ENCODE measurements at places on chromosomes 12 and 14. TPM values are rescaled to one million over a fixed set of nuclear protein-coding genes. Genes with fewer than 3 reads are reported as not detected.
A peak's percentile ranks its signal among the peaks of the same experiment; 100 is the strongest.

- peak; percentile 75 for DNase-seq
Measured at GRCh38 chr14:106694638-106695393, 1168.4 kb downstream of the TMEM121 start.

DNA sequence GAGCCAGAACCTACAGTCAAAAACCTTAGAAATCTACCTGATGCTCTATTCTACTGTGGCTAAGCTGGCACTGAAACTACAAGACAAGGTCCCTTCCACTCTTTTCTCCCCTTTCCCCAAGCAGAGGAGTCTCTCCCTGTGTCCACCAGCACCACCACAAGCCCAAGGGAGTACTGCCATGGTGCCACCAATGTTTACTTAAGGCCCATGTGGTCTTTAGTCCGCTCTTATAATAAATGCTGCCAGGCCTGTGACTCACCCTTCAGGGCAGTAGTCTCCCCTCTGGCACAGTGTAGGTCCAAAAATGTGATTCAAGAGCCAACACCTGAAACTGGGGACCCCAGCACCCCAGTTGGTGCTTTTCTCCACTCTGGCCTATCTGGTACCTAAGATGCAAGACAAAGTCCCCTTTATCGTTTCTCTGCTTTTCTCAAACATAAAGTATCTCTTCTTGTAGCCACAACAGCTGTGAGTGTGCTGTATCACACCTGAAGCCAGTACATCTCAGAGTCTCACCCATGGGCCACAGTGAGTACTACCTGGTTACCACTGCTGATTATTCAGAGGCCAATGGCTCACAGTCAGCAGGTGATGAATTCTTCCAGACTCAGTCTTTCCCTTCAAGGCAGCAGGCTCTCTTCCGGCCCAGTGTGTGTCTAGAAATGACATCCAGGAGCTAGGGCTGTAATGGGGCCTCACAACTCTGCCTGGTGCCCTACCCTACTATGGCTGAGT, 29.3 kb downstream of the SLC38A2 start:
- DNase-seq, result no peak

GRCh38 chr12:107736914-107737313, 24.0 kb downstream of the PRDM4 start:
- no peak for DNase-seq

DNA sequence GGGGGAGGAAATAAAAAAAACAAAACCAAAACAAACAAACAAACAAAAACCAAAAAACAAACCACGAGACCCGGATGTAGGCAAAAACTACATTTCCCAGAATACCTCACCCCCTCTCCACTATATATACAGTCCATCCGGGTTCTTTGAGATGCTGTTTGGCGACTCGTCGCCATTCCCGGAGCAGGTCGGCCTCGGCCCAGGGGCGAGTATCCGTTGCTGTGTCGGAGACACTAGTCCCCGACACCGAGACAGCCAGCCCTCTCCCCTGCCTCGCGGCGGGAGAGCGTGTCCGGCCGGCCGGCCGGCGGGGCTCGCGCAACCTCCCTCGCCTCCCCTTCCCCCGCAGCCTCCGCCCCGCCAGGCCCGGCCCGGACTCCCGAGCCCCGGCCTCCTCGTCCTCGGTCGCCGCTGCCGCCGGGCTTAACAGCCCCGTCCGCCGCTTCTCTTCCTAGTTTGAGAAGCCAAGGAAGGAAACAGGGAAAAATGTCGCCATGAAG, at the start of gene RNF10:
Gene RNF10, plus strand, starts transcription at position 154 of the 500 bp plus-strand sequence. CDS start 456 bp downstream, outside the sequence.
- DNase-seq, result peak; percentile 90

DNA sequence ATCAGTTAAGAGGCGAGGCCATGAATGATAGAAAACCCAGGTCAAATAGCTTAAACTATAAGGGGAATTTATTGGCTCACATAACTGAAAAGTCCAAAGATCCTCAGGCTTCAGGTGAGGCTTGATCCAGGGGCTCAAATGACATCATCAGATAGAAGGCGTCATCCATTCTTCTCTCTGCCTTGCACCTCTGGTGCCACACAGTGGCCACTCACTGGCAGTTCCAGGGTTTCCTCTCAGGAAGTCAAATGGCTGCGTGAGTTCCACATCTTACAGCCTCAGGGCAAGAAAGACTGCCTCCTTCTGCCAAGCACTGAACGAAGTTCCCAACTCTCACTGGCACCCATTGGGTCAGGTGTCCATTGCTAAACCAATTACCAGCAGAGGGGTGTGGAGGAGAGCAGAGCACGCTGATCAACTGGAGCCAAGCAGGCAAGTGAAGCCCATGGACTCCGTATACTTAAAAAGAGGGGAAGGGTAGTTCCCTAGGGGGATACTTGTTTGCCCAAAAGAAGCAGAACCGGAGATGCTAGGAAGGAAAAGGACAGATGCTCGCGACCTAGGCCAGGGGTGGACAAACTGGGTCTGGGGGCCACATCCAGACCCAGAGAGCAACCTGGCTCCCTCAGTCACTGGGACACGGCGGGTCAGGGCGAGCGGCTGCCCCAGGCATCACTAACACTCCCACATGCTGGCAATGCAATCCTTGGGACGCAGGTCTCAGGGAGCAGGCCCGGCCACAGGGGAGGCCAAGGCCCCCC, 69.3 kb downstream of the SERPINA3 start:
- no peak for DNase-seq

Gene OR6C68
- polyA plus RNA-seq, result not detected

GRCh38 chr12:9975614-9976013, 4.4 kb downstream of the CLEC12A start:
- no peak for DNase-seq

DNA sequence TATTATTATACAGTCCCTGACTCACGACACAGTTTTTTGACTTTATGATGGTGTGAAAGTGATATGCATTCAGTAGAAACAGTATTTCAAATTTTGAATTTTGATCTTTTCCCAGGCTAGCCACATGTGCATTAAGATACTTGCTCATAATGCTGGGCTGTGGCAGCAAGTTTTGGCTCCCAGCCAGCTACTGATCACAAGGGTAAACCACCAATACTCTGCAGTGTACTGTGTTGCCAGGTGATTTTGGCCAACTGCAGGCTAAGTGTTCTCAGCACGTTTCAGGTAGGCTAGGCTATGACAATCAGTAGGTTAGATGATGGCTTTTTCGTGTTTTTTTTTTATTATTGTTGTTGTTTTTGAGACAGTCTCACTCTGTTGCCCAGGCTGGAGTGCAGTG, 69.4 kb upstream of the ACTN1 start:
- DNase-seq, result no peak

DNA sequence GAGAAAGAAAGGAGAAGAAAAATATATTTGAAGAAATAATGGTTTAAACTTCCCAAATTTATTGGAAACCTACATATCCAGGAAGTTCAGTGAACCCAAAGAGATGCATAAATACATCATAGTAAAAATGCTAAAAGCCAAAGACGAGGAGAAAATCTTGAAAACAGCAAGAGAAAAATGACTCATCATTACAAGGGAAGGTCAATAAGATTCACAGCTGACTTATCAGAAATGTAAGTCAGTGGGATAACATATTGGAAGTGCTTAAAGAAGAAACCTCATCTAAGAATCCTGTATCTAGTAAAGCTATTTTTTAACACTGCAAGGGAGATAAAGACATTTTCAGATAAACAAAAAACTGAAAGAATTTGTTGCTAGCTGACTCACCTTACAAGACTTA, 19.9 kb downstream of the RIC8B start:
- no peak for DNase-seq

Data from aorta (tissue), 5 donors.